ENCODE measurements at places on chromosomes 2 and 18.

DNA sequence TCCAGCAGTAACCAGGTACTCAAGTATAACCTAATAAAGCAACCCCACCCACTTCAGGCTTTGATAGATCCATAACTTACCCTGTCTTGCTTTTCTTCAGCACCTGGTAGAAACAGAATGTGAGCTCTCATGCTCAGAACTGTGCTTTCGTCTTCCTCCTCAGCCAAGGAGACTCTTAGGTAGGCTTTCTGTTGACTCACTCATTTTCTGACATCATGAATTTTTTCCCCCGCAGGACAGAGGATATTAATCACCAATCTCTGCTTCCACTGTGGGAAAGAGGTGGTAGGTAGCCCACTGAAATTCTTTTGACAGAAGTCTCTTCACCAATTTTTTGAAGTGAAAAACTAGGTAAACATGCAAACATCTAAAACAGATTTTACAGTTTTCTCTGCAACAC lies 241.2 kb upstream of the KCNJ3 start:
- DNase-seq, result no peak

DNA sequence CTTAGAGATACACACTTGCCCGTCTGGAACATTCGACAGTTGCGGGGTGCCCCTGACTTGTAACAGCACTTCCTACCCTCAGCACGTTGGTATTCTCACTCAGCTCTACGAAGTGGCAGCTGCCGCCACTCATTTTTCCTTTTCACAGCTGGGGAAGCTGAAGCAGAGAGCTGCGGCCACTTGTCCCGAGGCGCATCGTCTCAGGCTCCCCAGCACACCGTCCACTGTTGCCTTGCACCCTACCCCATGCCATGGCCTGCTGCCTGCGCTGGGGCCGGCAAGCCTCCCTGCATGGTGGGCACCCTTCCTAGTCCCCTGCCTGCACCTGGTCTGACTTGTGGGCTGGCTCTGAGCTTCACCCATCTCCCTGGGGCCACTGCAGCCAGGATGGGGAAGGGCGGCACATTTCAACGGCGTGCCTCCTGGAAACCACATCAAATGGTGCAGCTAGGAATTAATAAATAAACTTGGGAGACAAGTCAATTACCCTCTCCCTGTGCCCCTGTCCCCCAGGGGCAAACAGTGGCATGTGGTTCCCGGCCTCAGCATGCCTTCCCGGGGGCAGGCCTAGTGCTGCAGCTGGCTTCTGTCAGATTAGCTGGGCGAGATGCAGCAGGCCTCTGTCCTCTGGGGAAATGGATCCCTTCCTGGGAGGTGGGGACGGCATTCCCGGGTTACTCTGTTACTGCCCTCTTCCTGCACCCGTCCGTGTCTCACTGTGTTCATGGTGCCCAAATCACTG lies 64.7 kb upstream of the HAAO start:
- no peak for DNase-seq

GRCh38 chr2:43480874-43481273 lies 115.0 kb downstream of the THADA start:
- DNase-seq, result no peak

- no peak for DNase-seq
Measured at GRCh38 chr2:45379399-45380087, 231.5 kb downstream of the SRBD1 start.

GRCh38 chr2:197599285-197599965 lies 76.0 kb downstream of the RFTN2 start:
- DNase-seq, result peak; percentile 83

DNA sequence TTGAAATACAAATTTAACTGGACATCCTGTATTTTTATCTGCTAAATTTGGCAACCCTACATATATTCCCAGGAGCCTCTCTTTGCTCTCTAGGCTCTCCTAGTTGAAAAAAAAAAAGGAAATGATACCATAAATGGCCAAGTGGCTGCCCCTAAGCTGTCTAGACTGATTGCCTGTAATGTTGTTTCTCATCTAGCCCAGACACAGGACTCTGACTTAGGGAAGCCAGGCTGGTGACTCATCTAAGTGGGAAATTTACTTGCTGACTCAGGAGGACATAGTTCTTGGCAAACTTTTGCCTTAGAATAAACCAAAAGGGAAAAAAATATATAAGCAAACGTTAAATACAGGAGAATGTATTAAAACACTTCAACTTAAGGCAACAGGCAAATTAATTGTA lies 14.6 kb upstream of the ITGAV start:
- peak; percentile 63 for DNase-seq

- DNase-seq, result no peak
Measured at GRCh38 chr2:66252109-66252508, 182.8 kb upstream of the MEIS1 start.

DNA sequence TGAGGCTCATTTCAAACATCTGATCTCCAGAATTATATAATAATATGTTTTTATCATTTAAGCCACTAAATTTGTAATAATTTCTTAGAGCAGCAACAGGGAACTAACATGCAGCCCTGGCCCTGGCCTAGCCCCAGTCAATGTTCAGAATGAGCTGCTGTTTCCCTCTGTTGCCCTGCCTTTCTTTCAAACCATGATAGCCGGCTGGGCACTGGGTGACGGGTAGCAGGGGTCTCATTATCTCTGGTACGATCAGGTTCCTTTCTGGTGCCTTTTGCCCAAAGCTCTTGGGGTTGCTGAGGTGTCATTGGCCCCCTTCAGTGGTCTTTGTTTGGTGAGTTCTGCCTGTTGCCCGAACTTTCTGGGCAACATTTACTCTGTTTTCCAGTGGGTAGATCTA lies 63.1 kb downstream of the THNSL2 start:
- DNase-seq, result no peak

- no peak for DNase-seq
Measured at GRCh38 chr2:189581354-189582139, 961 bp upstream of the SLC40A1 start.

- DNase-seq, result no peak
Measured at GRCh38 chr18:140670-141266, 17.6 kb upstream of the USP14 start.

- DNase-seq, result no peak
Measured at GRCh38 chr2:26086779-26087178, 52.9 kb downstream of the RAB10 start.

GRCh38 chr18:48739266-48740067 lies 200.6 kb downstream of the CTIF start:
- DNase-seq, result no peak

DNA sequence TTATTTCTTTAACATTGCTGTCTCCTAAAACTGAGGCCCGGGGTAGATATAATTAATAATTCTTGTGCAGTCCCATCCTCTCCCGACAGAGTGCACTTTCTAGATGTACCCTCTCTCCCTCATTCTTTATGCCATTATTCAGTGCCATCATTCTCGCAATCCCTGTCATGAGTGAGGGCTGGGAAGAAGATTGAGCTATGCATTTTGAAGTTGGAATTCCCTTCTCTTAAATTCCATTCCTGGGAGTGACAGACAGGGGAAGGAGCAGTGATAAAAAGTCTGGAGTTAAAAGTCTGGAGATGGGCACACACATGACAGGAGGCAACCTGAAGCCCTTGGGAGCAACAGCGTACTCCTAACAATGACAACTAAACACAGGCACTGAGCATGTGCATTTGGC lies 2.6 kb upstream of the KCNE4 start:
- no peak for DNase-seq

DNA sequence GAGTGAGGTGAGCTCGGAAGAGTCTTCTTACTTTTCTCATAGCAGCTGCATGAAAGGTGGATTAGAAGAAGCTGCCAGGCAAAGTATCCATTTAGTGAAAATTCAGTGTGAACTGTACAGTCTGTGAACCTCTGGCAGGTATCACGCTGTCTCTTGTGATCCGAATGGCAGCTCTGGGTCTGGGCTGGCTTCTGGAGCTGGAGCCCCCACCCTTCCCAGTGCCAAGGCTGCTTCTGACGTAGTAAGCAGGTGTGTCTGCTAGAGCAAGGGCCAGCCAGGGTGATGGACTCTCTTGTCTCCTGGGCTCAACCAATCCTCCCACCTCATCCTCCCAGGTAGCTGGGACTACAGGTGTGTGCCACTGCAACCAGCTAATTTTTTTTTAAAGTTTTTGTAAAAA lies 14.0 kb upstream of the NTSR2 start:
- no peak for DNase-seq

Data from AML-193 (cell line).